ENCODE measurements at places on chromosomes 5 and 9.

DNA sequence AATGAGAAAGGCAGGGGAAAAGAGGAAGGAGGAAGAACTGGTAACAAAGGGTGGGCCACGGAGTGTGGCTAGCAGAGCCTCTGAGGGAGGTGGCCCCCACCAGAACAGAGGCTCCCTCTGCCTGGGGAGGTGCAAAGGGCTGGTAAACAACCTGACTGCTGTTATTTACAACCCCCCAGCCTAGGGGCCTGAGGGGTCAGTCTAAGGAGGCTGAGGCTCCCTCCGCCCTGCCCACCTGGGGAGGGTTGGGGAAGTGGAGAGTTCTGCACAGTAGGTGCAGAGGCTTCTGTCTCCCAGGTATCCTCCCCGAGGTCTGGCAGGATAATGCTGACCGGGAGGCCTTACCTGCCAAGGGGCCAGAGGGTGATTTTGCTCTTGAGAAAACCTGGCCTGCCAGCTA is 35.6 kb upstream of the SMU1 start:
- DNase-seq = no peak

GRCh38 chr5:175478384-175479124 is at the start of gene SFXN1:
TSS of gene SFXN1 (plus strand) at chr5:175478560. CDS start at chr5:175492104, 13,544 bp downstream.
- DNase-seq = peak; percentile 69

- DNase-seq = no peak
Measured at GRCh38 chr9:37911271-37911681, 7.3 kb upstream of the SLC25A51 start.

GRCh38 chr5:113897748-113898147 is 384.3 kb downstream of the YTHDC2 start:
- no peak for DNase-seq

GRCh38 chr5:171221916-171222315 is 87.1 kb upstream of the TLX3 start:
- DNase-seq = no peak

DNA sequence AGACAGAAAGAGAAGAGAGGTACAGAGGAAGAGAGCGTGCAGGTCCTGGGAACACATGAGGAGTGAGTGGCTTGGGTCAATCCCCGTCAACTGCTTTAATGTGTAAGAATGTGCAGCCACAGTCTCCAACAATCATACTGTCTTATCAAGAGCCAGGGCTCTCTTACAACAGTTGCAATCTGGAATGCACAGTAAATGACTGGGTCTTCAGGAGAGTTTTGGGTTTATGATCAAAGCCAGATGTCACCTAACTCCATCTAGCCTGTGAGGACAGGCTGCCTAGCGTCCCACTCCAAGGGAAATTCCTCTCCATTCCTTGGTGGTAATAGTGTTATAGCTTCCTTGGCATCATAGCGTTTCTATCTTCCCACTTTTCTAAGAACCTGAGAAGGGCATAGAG is 75.0 kb upstream of the TRIO start:
- DNase-seq = no peak

DNA sequence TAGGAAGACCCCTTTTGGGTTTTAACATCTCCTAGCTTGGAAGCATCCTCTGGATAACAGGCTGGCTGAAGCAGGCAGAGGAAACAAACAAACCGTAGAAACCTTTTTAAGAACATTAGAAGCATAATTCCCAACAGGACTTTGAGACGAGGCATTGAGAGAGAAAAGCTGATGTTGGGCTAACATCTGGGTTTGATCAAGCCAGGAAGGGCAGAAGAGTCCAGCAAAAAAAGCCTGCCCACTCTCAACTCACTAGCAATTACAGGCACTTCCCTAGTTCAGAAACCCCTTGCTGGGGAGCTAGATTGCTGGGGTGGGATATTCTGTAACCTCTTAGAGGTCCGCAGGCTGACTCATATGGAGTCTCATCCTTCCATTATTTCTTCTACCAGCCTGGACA is 75.4 kb upstream of the CTNNA1 start:
- no peak for DNase-seq

- DNase-seq = no peak
Measured at GRCh38 chr5:42960506-42960905, 79.6 kb downstream of the ANXA2R start.

DNA sequence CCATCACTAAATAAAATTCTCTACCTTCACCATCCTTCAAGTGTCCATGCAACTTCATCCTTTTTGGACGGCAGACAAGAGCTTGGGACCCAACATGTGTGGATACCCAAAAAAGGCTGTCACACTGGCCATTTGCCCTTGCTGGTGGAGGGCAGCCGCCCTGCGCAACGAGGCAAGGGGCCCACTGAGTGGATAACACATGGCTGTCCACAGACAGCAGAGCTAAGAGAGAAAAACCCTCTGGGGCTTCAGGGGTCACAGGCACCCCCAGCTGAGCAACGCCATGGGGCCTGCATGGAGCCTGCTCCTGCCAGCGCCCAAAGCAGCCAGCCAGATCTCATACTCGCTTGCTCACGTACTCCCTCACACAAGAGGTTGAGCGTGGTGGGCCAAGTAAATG is 205.9 kb upstream of the NREP start:
- no peak for DNase-seq

DNA sequence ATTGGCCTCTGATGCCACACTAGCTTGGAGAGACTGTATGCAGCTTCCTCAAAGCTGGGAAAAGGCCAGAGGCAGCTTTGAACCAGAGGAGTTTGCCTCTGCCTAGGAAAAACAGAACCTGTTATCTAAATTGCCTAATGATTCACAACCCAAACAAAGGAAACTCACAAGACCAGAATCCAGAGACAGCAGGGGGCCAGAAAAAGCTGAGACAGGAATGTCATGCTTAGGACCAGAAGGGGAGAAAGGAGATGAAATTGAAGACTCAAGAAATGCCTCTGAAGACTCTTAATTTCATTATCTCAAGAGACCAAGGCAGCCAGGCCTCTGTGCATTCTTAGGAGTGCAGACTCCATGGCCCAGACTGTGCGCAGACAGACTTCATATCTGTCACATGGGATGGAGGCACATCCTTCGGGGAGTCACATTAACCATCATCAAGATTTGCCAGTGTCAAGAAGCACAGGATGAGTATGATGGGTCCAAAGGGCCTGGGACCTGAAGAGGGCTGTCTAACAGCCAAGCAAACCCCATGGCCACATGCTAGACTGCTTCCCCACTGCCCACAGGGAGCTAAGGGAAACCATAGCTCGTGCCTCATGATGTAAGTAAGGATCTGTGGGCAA is 57.3 kb downstream of the ARSB start:
- no peak for DNase-seq

DNA sequence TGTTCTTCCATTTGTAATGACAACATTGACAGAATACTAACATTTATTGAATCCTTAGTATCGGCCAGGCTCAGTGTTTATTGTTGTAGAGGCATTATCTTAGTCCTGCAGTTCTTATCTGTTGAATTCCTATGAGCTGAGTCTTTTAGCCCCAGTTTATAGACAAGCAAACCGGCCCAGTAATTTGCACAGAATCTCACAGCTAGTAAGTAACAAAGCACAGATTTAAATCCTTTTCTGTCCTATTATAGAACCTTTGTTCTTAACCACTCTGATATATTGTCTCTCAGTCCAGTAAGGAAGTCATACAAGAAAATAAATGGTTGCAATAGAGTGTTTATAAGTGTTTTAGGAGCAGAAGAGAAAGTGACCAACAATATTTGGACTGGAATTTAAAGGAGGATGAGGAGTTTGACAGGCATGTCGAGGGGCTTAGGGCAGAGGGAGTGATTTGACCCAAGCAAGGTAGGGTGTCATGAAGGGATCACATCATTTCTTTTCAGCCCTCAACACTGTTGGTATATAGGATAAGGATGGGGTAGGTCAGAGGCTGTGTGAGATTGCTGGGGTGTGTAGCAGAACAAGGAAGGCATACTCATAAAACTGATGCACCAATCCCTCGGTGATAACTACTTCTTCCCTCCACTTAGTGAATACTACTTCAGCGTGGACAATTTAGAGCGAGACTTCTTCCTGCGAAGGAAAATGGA is 39.5 kb downstream of the LARP1 start:
- no peak for DNase-seq

DNA sequence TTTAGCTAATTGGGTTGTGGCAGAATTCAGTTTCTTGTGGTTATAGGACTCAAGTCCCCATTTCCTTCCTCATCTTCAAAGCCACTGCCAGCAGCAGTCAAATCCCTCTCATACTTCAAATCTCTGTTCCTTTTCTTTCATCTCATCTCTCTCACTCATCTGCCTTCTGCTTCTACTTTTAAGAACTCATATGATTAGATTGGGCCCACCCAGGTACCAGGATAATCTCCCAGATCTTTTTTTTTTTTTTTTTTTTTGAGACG is 8.0 kb upstream of the REEP5 start:
- DNase-seq = no peak

DNA sequence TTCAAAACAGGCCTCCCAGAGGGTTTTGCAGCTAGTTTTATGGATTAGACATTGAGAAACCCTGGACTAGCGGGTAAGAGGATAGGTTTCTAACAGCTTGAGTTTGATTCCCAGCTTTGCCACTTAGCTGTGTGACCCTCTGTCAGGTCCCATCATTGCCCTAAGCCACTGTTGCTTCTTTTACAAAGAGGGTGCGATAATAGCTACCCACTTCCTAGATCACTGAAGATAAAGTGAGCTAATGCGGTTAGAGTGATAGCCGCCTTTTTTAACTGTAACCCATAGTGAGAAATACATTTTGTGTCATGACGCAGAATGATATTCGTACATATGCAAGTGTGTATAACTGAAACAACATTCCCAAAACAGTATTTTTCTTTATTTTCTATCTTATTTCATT is 40.3 kb downstream of the CSF1R start:
- no peak for DNase-seq

GRCh38 chr9:75089373-75089766 is 1.1 kb downstream of the OSTF1 start:
- no peak for DNase-seq
